T-helper 17 cell (primary cell): ENCODE measurements at places on chromosomes 7 and 10.

DNA sequence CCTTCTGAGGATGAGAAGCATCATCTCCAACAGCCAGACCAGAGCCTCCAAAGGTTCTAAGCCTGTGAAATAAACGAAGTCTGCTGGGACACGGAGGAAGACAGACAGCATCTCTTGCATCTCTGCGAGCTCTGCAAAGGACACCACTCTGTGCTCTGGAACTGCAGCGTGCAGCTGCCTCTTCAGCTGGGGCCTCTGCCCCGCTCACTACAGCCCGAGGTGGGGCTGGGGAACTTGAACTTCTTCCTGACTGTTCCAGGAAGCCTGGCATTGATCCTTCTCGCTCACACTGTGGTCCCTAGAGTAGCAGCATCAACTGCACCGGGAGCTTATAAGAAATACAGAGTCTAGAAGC lies 163.3 kb downstream of the USP6NL start:
- DNase-seq, result no peak

DNA sequence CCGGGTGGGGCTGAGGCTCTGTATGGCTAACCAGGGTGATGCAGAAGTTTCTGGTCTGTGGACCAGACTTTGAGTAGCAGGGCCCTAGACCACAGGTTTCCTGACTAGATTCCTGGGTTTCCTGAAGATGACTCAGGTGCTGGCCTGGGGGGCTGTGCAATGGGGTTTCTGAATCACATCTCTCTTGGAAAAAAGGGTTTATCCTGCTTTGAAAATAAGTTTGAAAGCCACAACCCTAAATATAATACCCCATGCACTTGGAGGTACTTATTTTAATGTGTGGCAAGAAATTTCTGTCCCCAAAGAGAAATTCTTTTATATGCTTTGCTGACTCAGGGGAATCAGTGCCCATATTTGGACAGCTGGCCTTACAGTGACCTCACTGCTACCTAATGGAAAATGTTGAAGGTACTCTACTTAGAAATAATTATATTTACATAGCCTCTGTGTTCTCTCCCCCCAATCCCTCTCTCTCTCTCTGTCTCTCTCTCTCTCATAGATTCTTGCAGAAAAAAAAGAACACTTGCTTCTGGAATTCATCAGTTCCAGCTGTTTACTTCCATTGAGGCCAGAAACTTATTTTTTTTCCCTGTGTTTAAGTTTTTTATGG lies 184.4 kb upstream of the LYZL2 start:
- DNase-seq, result no peak

GRCh38 chr10:95964756-95965155 lies 57.0 kb downstream of the CC2D2B start:
- DNase-seq, result no peak

GRCh38 chr7:112213735-112214134 lies 7.2 kb downstream of the ZNF277 start:
- DNase-seq, result no peak

DNA sequence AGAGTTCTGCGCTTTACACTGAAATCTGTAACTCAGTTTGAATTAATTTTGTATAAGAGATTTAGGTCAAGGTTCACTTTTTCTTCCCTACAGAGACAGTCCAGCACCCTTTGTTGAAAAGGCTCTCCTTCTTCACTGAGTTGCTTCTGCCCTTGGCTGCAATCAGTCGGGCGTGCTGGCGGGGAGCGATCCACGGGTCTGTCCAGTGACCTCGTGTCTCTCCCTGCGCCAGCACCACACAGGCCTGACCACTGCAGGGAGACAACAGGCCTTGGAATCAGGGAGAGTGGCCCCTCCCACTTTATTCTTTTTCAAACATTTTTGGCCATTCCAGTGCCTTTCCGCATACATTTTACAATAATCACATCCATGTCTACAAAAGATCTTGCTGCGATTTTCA lies 66.9 kb downstream of the AMZ1 start:
- no peak for DNase-seq

GRCh38 chr10:121002586-121003205 lies 151.5 kb downstream of the WDR11 start:
- no peak for DNase-seq

- peak; percentile 39 for DNase-seq
These were observed 22.1 kb upstream of the CARD11 start for GRCh38 chr7:3065724-3066143.

GRCh38 chr10:61125560-61126170 lies 181.7 kb upstream of the RHOBTB1 start:
- DNase-seq, result no peak

- DNase-seq, result no peak
These were observed 108.4 kb upstream of the ZMIZ1 start for GRCh38 chr10:78960316-78960800.

DNA sequence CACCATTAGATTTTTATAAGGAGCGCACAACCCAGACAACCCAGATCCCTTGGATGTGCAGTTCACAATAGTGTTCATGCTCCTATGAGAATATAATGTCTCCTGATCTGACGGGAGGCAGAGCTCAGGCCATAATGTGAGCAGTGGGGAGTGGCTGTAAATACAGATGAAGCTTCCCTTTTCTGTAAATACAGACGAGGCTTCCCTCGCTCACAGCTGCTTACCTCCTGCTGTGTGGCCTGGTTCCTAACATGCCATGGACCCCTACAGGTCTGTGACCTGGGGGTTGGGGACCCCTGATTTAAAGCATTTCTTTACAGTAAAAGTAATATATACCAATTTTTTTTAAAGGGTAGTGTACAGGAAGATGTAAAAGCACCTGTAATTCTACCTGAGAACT lies 33.2 kb downstream of the HELLS start:
- no peak for DNase-seq

- DNase-seq, result no peak
These were observed 92.3 kb downstream of the BMPR1A start for GRCh38 chr10:86848747-86849146.

- no peak for DNase-seq
These were observed 91.5 kb upstream of the THSD7A start for GRCh38 chr7:11923376-11923930.

DNA sequence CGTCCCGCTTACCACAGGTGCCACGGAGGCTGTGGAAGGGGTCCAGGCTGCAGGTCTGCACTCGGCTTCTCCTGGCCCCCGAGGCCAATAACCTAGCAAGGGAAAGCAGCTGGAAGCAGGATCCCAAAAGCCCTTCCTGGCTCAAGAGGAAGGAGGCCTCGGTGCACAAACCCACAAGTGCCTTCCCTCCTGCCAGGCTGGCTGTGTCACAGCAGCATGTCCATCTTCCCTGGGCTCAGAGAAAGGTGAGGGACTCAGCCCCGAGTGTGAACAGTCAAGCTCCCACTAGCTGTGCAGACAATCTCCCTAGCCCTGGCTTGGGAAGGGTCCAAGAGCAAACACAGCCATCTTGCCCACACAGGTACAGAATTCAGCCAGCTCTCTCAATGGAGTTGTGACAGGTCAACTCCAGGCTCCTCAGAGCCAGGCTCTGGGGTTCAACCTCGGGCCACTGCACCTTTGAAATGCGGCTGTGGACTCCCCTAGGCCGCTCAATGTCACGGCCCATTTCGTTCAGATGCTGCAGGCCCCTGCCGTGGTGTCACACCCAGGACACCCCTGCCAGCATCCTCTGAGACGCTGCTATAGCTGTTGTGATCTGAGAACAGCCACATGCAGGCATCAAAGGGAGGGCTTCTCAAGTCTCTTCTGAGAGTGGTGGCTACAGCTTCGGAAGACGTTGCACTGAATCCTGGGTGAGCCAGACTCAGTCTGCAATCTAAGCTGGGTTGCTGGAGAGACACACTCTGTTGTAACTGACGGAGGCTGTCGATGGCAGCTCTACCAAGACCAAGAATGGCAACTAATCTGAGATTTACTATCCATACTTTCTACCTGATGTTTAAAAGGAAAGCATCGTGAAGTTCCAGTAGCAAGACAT lies 137.9 kb downstream of the DIP2C start:
- DNase-seq, result no peak

GRCh38 chr7:141697211-141697871 lies 4.6 kb downstream of the DENND11 start:
- no peak for DNase-seq

GRCh38 chr10:61918989-61919388 lies 17.5 kb downstream of the ARID5B start:
- no peak for DNase-seq

- no peak for DNase-seq
These were observed 141.5 kb downstream of the LRRN3 start for GRCh38 chr7:111232249-111233084.

- no peak for DNase-seq
These were observed 79.2 kb downstream of the C7orf25 start for GRCh38 chr7:42832667-42833066.

- no peak for DNase-seq
These were observed 177.4 kb downstream of the ELFN1 start for GRCh38 chr7:1847260-1848001.

DNA sequence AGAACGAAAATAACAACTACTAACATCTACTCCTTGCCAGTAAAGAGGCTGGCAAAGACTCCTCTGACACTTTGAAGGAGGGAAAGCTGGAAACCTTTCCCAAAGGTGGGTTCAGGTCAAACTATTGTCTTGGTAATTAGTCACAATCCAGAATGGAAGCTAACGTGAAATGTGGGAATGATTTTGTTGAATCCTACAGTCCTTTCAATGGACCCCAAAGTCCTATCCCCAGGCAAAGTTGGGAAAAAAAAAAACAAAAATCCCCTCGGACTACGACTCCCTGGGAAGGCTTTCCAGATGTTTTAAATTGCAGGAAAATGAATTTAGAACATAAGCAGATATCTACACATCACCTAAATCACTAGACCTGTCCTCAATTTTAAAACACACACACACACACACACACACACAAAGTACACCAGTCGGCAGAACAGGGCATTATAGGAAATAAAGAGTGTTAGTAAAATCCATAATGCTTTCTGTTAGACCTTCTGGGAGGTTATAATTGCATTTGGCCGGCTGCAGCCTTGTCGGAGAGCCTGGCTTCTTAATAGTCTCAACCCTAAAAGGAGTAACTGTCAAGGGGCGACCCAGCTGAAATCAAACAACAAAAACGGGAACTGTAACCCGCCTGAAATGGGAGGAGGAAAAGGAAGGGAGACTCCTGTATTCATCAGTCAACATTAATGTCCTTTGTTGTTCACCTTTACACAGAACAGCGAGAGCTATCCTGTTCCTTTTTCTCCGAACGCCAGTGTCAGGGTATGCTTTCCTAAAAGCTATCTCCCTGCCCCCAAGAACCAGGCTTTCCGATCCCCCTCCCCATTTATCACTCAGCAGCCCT lies 1.5 kb downstream of the DOCK4 start:
- no peak for DNase-seq

DNA sequence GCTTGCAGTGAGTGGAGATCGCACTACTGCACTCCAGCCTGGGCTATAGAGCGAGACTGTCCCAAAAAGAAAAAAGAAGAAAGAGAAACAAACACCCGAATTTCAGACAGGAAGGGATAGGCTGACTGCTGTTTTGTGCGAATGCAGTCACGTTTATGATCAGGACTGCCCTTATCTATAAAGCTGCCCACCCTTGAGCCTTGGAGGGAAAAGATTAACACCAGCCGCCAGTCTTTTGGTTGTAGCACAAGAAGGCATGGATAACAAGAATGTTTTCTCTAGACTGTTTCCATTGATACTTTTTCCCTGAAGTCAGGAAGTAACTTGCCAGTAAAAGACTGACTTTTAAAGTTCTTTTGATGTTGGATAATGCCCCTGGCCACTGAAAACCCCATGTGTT lies 314.0 kb downstream of the BICC1 start:
- no peak for DNase-seq

DNA sequence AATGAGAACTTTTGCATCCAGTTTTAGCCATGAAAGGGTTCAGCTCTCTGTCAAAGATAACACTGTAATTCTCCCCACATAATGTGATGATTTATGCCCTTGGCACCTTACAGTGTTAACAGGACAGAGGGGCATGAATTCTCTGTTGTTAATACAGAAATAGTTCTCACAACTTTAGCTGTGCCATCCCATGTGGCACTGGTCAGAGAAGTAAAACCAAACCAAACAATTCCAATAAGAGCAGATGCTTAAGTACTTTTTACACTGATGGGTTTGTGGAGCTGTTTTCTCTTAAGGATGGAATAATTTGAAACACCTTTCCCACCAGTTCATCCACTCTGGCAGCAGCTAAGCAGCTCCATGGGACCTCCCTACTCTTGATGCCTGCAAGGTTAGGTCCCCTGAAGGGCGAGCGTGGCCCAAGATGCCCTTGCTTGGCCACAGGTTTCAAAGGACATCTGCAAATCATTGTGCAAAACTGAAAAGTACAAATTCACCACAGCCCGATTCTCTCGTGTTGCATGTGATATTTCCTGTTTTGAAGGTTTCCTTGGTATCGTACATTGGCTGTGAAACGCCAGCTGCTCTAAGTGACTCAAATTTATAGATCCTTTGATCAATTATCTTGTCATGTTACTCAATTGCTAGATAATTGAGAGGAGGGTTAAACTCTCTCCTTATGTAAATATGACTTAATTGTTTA lies 82.5 kb upstream of the CREB5 start:
- no peak for DNase-seq

DNA sequence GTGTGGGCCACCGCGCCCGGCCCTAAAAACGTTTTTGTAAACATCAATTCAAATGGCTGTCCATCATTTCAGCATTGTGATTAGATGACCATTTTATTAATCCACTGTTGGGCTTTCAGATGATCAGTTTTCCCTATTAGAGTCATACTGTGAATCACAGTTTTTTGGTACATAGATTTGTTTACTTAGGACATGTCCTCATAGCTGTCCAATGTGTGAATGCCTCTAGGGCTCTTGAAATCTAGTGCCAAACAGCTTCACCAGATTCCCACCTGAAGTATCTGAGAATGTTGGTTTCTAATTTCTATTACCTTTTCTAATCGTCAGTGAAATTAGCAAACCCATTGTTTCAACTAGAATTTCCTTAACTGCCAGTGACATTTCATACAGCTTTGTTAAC lies 66.8 kb downstream of the UPF2 start:
- no peak for DNase-seq

DNA sequence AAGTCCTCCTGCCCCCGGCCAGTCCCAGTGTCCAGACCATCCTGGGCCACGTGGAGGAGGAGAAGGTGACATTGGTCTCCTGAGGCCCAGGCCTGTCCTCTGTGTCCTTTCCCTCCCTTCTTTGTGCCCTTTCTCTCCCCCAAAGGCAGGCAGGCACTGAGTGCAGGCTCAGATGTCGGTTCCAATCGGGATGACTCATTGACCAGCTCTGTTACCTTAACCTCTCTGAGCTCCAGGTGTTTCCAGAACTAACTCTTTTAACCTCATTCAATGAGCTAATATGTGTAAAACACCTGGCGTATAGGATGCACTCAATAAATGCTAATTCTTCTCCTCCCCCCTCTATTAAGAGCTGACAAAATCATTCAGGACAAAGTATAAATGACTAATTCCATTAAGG lies 25.7 kb downstream of the MACROH2A2 start:
- no peak for DNase-seq

DNA sequence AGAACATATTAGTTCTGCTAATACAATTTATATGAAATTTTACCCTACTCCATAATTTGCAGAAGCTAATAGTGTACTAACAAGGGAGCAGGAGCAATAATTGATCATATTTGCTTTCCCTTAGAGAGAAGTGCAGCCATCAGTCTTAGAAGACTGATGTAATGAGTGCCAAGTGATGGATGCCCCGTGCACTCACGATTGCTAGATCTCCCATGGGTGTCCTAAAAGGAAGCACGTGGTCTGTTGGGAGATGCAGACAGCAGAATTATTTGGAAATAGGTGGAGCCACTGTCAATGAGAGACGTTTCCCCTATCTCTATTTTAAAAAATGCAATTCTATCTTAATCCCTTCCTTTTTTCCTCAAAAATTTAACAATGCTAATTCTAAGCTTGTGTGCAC lies 772.2 kb upstream of the C7orf33 start:
- DNase-seq, result no peak
